ENCODE measurements at places on chromosomes 5 and 9.

GRCh38 chr5:129459777-129460671, at the start of gene ADAMTS19:
TSS of gene ADAMTS19 (plus strand) at chr5:129460298. CDS start at chr5:129460392, 94 bp downstream.
- DNase-seq = peak; percentile 61

DNA sequence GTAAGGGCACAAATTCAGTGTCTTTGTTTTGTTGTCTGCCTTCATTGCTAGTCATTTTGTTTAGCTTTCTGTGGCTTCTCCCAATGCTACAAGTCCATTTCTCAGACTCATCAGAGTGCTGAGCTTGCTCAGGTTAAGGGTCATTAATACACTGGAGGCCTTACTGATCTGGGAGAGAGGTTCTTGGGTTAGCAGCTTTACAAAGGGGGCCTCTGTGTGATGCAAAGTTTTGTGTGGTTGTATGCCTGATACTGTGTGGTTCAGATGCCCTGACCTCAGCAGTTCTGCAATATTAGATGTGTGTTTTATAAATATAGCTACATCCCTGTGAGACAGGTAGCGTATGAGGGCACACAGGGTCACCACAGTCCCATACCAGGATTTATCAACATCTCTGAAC, 34.8 kb upstream of the SMARCA2 start:
- DNase-seq = no peak

DNA sequence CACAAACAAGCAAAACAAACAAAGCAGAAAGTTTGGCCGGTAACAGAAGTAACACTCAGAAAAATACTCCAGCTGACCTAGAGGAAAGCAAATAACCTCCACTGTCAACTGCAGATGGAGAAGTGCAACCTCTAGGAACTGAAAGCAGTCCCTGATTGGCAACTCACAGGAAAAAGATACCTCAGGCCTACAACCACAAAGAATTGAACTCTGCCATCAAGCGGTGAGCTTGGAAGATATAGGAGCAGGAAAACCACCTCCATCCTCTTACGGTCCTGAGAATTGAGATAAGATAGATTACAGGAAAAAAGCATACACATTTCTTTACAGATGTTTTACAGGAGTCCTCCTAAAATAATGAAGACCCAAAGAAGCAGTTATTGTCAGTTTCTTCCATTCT, 184.5 kb downstream of the PDZD2 start:
- no peak for DNase-seq

GRCh38 chr5:42807722-42808447, 3.8 kb downstream of the SELENOP start:
- no peak for DNase-seq

- DNase-seq = no peak
Measured at GRCh38 chr9:136956604-136957003, 4.5 kb downstream of the LCN12 start.

DNA sequence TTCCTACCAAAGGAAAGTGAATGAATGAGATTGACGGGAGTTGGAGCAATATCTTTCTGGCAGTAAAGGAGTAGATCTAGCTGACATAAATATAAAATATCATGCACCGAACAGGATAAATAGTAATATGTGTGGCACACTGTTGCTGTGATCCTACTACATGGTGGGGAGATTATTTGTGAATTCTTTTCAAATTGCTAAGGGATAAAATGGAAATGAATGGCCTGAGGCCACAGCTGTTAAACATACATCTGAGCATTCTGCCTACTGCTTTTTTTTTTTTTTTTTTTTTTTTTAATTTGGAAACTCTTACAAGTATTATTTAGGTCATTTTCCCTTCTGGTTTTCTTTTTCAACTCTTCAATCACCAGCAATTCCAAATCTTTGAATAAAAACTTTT, 66.8 kb downstream of the MEF2C start:
- DNase-seq = no peak

- DNase-seq = no peak
Measured at GRCh38 chr5:170426786-170427185, 37.6 kb upstream of the KCNMB1 start.

- no peak for DNase-seq
Measured at GRCh38 chr5:101626572-101626971, 669.5 kb downstream of the SLCO4C1 start.

GRCh38 chr5:179806250-179807048, at the start of gene MGAT4B:
TSS of gene MGAT4B (minus strand) at chr5:179806866. CDS start at chr5:179806583, 283 bp downstream.
- DNase-seq = peak; percentile 81

- DNase-seq = no peak
Measured at GRCh38 chr5:73883646-73884045, 257.6 kb downstream of the ARHGEF28 start.

DNA sequence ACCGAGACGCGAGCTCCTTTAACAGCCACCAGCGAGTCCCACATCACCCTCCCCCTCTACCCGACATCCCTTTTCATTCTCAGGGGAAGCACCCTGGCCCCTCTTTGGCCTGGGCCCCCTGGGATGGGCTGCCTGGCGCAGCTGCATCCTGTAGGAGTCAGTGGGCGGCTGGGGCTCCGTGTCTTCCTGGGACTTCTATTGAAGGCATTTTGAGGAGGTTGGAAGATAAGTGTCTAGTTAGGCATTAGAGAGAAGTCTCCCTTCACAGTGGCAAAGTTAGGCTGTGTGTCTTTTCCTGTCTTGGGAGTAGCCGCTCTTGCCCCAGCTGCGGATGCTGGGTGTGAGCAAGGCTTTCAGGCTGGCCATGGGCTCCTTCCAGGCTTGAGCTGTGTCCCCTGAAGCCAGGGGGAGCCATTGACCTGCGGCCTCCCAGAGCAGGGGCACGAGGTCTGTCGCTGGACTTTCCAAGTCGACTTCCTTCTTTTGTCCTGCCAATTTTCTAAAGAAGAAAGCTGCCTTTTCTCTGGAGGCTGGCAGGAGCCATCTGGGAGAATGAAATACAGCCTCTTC, 18.6 kb upstream of the NKD2 start:
- no peak for DNase-seq

- DNase-seq = no peak
Measured at GRCh38 chr9:116219686-116220085, 66.1 kb downstream of the PAPPA start.

- DNase-seq = no peak
Measured at GRCh38 chr5:179274321-179275315, 70.6 kb downstream of the ADAMTS2 start.

Data from fibroblast of skin of right biceps (primary cell).